ENCODE measurements at places on chromosomes 5 and 9.

GRCh38 chr5:94094793-94095441 lies 353.5 kb upstream of the POU5F2 start:
- peak; percentile 43 for DNase-seq

GRCh38 chr9:72948575-72949243 lies 4.1 kb downstream of the ALDH1A1 start:
- DNase-seq, result no peak

DNA sequence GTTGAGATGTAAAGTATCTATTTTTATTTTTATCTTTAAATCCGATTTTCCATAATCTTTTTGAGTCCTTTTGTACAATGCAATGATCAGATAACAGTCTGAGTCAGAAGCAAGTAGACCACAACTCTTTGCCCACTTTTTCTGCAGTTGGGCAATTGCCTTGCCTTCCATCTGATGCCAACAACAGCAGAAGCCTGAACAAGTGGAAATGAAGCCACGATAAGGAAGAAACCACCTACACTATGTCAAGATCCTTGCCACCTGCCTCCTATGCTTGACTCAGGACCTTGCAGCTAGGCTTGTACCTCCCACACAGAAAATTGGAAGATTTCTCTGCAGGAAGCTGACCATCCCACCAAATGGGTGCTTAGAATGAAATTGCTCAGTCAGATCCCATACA lies 78.6 kb downstream of the ANXA1 start:
- DNase-seq, result no peak

- DNase-seq, result peak; percentile 41
These were observed 76.8 kb downstream of the STK10 start for GRCh38 chr5:172110921-172111851.

- DNase-seq, result peak; percentile 55
These were observed 290.5 kb downstream of the DOCK8 start for GRCh38 chr9:504921-505740.

GRCh38 chr5:163309914-163310313 lies 127.5 kb upstream of the CCNG1 start:
- no peak for DNase-seq

DNA sequence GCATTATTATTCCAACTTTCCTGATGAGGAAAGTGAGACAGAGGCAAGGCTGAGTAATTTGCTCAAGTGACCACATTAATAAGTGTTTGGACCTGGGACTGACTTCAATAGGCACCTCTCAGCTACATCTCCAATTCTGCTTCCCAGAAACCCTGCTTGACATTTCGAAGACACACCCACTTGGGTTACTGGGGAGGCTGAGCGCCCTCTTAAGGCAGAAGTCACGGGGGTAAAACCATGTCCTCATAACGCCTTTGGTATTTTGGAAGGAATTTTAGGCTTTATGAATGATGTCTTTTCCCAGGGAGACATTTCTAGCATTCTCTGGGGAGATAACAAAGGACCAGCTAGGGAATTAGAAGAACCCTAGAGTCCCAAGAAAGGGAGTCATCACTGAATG lies 53.3 kb downstream of the TRPC7 start:
- no peak for DNase-seq

GRCh38 chr5:62771341-62771740 lies 192.7 kb downstream of the LRRC70 start:
- DNase-seq, result no peak

DNA sequence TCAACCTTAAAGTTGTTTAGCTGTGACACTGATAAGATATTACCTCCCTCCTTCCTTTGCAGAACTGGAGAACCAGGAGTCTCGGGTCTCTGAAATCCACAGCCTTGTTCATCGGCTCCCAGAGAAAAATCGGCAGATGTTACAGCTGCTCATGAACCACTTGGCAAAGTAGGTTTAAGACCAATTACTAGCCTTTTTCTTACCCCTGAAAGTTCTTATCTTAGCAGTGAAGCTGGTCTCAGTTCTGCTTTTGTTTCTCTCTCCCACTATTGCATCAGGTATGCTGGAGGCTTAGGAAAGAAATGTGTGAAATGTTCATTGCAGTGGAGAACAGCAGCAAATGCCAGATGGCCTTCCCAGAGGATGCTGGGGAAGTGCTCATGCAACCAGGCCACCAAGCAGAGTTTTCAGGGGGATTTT lies 287.4 kb downstream of the ARHGAP26 start:
- DNase-seq, result no peak

DNA sequence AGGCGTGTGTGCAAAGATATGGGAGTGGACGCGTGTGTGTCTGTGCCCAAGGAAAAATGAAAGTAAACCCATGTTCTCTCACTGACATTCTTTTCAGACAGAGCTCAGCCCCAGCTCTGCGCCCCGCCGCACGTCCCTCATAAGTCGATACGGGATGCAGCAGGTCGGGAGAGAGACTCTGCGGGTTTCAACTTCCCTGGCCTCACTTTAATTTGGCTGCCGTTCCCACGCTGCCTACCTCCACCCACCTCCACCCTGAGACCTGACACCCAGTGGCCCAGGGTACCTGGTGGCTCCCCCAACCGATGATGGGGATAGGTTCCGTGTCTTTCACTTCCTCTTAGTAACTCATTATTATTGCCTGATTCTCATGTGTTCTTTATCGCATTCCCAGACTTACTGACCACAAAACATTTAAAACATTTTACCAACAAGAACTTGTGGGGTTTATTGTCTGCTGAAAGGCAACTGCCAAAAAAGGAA lies 19.4 kb downstream of the LHX2 start:
- no peak for DNase-seq
